Choroid plexus epithelial cell (primary cell): ENCODE measurements at places on chromosomes 13 and 19.

DNA sequence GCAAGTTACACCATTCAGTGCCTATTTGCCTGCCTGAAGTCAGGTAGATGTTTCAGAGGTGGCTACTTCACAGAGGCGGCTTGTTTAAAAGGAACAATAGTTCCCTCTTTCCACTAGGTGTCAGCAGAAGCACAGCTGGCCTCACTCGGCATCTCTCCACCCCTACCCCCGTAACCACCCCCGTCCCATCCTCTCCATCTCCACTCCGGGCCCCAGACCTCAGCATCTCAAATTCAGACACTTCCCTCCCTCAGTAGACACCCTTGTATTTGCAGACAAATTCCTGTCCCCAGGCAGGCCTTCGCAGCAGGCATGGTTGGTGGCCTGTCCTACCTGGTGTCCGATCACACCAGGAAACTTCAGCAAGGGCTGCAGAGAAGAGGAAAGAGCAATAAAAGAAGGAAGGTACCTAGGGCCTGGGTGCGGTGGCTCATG is 9.1 kb upstream of the DPP9 start:
- DNase-seq = peak; percentile 72

GRCh38 chr19:54105796-54106195 is 3.1 kb downstream of the NDUFA3 start:
- no peak for DNase-seq

DNA sequence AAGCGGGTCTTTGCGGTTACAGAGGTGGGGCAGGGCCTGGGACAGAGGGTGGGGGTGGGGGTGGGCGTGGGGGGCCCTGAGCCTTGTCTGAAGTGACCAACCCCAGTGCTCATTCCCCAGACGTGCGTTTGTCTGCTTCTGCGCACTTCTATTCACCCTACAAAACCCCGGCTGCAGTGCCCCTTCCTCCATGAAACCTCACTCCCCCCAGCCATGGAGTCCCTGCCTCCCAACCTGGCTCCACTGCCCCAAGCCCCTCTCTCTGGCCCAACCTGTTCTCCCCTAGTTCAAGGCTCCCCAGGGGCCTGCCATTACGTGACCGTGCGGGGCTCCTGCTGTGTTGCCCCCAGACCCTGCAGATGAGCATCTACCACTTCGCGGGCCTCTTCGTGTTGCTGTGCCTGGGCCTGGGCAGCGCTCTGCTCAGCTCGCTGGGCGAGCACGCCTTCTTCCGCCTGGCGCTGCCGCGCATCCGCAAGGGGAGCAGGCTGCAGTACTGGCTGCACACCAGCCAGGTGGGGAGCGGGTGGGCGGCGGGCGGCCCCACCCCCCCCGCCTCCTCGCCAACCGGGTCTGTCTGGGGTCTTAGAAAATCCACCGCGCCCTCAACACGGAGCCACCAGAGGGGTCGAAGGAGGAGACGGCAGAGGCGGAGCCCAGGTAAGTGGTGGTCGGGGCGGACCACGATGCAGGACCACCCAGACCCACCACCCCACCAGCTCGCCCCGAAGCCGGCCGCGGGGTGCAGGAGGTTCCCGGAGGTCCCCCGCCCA is 8.2 kb downstream of the GRIN3B start:
- no peak for DNase-seq

GRCh38 chr13:51797664-51798488 is 6.1 kb downstream of the DHRS12 start:
- DNase-seq = peak; percentile 80

DNA sequence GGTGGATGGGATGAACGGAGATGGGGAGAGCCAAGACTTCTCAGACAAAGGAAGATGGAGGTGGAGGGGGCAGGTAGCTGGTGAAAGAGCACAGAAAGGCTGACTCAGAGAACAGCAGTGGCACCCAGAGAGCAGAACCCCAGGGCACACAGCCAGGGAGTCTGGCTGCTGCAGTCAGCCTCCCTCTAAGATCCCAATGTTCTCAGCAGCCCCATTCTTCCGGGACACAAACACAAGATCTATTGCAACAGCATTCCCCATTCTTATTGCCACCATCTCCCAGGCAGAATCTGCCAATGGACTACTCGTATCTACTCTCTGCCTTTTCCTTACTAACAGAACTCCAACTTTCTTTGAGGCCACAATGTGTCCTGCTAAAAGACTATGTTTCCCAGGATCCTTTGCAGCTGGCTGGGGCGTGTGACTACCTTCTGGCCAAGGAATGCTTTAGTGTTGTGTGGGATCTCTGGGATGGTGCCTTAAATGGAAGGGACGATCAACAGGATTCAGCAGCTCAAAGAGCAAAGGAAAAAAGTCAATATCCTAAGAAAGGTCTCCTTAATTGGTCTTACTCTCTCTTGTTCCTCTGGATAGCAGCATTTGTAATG is 7.5 kb downstream of the THAP8 start:
- DNase-seq = peak; percentile 40

- peak; percentile 21 for DNase-seq
Observed at GRCh38 chr13:51222037-51222685, at the start of gene FAM124A. Gene FAM124A (plus strand): TSS chr13:51222398. CDS start chr13:51222502, 104 bp downstream.

GRCh38 chr19:16836115-16837034 is 7.2 kb downstream of the SIN3B start:
- peak; percentile 61 for DNase-seq

DNA sequence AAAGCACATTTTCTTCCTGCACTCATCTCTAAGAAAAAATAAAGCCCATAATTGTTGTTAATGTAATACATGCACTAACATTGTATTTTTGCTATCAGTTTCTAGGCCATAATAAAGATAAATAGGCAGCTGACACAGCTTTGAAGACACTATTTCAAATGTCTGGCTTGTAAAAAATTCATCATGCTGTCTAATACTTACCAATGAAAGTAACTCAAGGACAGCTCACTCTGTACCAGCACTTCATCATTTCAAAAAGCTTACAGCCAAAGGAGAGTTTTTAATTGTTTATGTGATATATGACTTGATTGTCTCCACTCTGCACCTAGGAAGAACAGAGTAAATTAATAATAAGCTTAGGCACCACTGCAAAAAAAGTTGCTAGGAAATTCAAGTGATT is 1423.3 kb upstream of the PCDH20 start:
- no peak for DNase-seq

GRCh38 chr13:35481777-35482176 is 5.3 kb upstream of the MAB21L1 start:
- DNase-seq = no peak
